ENCODE measurements at places on chromosomes 5 and 9.
A peak's percentile ranks its signal among the peaks of the same experiment; 100 is the strongest.

DNA sequence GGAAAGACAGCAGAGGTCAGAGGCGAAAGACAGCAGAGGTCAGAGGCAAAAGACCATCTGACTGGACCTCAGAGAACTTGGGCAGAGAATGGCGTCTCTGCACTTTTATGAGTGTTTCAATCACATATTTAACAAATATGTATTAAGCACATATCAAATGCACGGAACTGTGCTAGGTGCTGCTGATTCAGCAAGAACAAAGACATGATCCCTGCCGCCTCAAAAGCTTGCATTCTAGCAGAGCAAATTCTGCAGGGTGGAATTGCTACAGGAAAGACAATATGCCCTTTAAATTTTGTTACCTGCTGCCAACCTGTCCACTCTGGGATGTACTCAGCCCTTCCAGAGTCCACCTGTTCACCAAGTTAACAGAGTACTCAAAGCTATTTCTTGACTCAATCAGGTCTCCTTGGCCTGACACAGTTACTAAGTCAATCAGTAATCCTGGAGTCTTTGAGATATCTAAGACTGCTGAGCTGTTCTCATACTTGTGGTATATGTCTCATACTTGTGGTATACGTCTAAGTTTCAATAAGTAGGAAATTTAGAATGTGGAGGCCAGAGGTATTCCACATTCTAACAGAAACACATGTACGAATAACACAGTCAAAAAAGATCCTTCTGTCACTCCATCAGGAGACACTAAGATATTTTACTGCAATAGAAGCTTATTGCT, 131.8 kb downstream of the GNAQ start:
- DNase-seq = no peak

DNA sequence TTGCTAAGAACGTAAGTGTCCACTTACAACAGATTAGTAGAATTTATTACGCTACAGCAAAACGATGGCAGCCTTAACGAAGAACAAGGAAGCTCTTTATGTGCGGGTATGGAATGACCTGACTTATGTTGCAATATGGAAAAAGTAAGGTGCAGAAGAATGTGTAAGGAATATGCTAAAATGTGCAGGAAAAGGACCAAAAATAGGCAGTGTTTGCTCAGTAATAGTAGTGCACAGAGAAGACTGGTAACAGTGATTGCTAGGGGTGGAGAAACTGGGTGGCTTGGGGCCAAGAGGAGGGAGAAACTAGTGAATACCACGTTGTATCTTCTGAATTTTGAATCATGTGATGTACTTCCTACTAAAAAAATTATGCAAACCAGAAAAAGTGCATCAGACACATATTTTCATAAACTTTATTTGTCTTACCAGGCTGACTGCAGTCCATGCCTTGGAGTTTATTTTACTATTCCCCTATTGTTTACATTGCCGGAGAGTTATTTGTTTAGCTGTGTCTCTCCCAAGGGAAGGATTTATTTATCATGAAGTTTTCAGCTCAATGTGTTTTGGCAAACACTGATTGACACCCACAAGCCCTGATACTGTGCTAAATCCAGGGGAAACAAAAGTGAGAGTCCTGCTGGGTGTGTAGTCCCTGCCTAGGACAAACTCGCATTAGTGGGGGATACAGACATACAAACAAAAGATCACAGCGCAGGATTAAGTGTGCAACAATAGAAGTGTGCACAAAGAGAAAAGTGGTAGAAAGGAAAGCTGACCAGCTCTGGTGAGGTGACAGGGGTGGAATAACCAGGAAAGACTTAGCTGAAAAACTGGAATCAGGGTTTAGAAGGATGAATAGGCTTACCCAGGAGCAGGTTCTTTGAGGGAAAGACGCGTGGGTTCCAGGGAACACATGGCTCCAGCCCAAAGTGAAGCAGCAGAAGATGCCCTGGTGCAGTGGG, 34.0 kb upstream of the ZNF484 start:
- DNase-seq = no peak

GRCh38 chr9:469672-470551, 255.2 kb downstream of the DOCK8 start:
- peak; percentile 75 for DNase-seq

DNA sequence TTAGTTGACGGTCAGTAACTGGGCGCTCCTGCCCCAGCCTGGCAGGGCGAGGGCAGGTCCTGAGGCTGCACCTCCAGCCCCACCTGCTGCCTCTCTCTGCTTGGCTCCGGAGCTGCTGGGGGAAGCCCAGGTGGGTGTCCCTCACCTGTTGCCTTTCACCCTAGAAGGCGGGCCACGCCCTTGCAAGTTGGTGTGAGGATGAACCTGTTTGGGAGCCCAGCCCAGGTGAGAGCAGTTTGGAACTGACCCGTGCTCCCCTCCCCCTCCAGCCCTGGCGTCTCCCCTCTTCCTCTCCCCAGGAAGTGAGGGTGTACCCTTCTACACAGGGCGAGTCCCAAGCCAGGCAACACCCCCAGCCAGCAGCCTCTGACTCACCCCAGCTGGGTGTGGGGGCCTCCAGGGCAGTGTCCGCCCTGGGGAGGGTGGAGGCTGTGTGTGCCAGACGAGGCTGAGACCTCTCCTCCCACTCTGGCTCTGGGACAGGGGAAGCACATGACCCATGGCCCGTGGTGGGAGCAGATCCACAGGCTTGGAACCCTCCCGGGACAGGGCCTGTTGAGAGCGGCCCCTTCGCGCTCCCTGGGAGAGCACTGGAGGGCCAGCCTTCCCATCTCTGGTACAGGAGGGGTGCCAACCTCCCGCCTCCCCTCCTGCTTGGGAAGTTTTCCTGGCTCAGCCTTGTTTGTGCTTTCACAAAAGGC, 10.4 kb downstream of the LRRC8A start:
- no peak for DNase-seq

GRCh38 chr9:5089737-5090136, 95.7 kb downstream of the INSL6 start:
- no peak for DNase-seq

- DNase-seq = no peak
These were observed 183.7 kb downstream of the ISL1 start for GRCh38 chr5:51566953-51567352.

DNA sequence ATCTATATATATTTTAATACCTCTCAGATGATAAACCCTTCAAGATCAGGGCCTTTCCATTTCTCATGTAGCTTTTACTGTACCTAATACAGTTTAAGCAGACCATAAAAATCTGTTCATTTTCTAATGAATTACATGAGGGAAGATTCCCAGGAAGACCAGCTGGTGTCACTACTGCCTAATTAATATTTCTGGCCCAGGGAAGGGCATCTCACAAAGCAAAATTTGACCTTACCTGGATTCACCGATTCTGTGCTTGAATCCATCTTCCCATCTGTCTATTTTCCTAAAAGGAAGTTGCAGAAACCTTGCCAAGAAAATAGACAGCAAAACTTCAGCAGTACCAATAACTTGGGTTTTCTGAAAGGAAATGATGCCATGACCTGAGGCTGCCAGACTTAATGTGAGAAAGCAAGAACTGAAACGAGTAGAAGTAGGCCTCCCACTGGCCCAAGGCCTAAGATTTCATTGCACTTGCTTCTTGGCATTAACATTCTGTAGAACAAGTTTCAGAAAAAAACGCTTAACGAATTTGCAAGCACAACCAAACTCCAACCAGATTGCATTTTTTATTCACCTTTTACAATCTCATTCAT, 83.0 kb upstream of the GLIS3 start:
- no peak for DNase-seq

DNA sequence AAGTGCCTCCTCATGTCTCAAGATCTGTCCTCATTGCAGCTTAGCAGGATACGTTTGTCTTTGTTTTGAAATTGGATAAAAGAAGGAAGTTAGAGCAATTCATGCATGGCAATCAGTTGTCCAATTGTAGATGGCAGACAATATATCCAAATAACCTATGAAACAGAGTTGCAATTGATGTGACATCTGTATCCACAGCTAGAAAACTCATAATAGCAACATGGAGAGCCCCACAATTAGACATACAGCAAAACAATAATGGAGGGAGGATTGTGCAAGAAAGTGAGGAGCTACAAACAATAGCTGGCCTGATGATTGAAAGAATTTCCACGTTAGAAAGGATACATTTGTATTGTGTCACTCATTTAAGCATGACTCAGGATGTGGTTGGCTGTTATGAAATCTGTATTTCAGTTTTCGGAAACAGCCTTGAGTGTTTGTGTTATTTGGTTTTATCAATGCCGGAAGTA, 132.0 kb downstream of the FAM174A start:
- DNase-seq = no peak

DNA sequence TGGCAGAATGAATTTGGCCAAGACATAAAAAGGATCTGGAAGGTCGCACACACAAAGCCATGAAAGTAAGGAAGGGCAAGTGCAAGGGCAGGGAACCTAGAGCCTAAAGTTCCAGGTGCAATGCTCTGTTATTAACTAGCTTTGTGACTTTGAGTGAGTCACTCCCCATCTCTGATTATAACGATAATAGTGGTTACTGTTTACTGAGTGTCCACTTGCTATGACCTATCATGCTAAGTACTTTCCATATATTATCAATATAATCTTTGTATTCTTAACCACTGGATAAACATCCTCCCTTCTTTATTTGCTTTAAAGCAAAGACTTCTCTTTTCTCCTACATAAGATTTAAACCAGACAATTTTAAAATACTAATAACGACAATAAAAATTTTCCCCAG, 504.6 kb upstream of the BRINP1 start:
- no peak for DNase-seq

GRCh38 chr9:6126377-6126776, 89.2 kb upstream of the IL33 start:
- DNase-seq = no peak

GRCh38 chr9:36995927-36996705, 38.0 kb downstream of the PAX5 start:
- peak; percentile 38 for DNase-seq

DNA sequence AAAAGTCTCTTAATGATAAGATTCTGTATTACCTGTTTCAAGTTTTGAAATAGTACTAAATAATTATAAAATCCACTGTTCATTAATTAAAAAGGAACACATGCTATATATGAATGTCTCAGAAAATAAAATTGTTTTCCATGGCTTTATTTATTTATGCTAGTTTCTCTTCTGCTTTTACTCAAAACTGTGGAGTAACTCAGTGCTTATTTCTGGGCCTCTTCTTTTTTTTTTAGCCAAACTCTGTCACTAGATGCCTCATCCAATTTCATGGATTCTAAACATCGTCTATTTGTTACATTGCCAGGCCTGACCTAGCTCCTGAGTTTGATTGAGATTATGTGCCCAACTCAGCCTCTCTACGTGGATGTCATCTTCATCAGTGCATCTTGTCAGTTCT, 1509.7 kb downstream of the MAT2B start:
- no peak for DNase-seq

GRCh38 chr5:40428126-40428525, 251.6 kb upstream of the PTGER4 start:
- DNase-seq = no peak

DNA sequence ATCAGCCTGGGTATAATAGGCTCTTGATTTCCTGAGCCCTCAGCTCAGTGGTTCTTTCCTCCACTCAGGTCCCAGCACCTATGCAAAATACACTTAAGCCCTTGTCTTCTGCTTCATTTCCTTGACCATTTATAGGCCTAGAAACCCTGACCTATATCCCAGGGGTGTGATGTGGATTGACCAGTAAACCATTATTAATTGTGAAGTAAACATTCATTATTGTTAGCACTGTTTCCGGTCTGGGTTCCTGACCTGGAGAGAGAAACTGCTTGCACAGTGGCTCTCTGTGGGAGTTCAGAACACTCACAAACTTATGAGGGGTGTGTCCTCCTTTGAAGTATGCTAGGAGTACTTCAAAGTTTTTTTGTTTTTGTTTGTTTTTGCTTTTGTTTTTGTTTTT, 19.6 kb upstream of the TOMM5 start:
- DNase-seq = no peak

DNA sequence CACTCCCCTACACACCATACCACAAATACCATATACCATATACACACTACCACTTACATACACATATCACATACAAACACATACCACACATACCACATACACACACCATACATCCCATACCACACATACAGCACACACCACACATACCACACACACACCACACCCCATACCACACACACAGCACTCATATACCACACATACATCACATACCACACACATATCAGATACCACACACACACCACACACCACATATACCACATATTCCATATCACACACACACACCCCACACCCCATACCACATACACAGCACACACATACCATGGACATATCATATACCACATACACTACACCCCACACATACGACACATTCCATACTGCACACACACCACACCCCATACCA, 276.6 kb downstream of the GADD45G start:
- no peak for DNase-seq

DNA sequence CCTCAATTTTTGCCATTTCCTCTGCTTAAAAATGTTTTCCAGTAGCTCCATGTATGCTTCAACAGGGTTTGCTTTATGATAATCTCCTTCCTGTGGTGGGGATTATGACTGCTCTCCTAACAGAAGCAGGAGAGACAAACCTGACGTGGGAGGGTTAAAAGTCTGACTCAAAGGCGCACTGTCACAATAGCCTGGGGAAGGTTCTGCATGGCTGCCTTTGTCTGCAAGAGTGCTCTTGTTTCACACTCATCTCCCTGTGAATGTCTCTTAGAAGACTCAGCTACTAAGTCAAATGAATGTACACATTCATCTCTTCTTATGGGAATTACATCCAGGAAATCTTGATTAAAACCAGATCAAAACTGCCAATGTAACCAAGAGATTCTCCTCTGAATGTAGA, 90.9 kb upstream of the MTAP start:
- no peak for DNase-seq

DNA sequence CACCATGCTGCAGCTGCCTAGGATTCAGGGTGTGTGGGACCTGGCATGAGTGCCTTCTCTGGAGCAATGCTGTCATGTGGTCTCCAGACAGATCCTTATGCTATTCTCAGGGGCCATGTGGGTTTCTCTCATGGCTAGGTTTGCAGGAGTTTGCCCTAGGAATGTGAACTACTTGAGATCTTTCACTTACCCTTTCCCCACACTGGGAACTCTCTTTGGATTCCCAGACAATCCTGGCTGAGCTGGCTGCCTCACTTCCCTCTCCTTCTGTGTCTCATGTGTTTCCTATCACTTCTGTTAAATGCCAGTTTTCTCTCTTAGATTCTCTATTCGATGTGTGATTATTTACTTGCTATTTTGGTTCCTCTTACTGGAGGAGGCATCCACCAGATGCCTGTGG, 270.2 kb upstream of the RASA1 start:
- no peak for DNase-seq

GRCh38 chr5:88952344-88952743, 69.4 kb upstream of the MEF2C start:
- DNase-seq = no peak

GRCh38 chr9:73153793-73154227, 2.1 kb downstream of the ANXA1 start:
- no peak for DNase-seq

DNA sequence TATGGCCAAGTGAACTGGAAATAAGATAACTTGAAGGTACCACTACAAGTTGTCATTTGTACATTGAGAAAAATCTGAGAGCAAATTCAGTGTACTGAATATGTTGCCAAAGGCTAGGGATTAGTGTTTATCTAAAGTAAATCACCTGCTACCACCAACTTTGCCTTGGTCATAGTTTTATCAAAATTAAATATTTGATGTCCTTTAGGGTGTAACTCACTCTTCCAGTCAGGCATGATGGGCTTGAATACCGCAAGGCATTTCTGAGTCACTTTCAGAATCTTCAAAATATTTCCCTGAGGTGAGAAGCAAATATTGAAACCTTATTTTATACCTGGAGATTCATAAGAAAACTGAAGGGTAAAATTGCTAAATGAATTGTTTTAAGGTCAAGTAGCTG, 1338.6 kb upstream of the ACO1 start:
- DNase-seq = no peak

- DNase-seq = no peak
These were observed 20.6 kb upstream of the PTGES start for GRCh38 chr9:129773262-129774048.

All from activated CD8-positive, alpha-beta memory T cell treated with anti-CD3 and anti-CD28 coated beads for 1 hour (primary cell).